ENCODE measurements at places on chromosomes 2 and 18.

- DNase-seq, result no peak
Observed at GRCh38 chr2:44939106-44940048, 2.1 kb upstream of the SIX3 start.

- no peak for DNase-seq
Observed at GRCh38 chr2:38438883-38439612, 62.0 kb upstream of the ATL2 start.

DNA sequence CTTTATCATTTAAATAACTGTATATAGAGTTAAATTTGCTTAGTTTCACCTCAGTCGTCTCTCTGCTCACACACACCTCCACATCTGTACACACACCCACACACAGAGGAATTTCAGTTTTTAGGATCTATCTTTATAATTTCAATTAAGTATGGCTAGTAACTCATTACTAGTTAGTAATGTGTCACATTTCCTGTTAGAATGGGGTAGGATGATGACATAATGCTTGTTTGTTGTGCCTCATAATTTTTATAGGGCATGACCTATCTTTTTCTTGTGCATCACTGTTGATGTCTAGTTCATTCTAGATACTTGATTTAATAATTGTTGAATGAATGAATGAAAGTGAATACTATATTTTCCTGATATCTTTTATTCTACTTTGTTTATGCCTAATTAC is 108.6 kb downstream of the AGPS start:
- no peak for DNase-seq

DNA sequence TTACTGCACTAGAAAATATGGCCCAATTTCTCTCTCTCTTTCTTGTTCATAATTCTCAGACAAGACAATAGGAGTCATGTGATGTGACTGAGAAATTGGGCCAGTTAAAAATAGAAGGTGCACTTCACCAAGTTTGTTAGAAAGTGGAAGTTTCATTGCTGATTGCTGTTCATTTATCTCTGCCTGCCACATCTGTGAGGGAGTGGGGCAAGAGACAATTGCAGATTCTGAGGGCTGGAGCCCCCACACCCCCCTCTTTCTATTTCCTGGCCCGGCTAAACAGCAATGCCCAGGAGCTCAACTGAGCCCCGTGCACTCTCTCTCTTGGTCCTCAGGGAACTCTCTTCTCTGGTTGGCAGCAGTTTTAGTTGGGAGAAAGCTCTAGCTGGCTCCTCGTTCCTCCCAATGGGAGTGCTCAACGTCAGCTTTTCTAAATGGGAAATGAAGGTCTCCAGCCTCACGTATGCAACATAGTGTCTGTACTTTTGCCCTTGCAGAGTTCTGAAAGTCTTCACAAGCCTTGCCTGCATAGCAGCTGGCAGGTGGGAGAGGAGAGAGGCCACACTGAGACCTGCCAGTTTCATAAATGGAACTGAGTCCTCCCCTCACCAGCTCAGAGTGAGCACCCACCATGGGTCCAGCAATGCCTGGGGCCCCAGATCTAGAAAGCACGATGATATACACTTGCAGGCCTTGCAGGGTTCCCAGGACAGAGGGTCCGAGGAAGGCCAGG is 115.7 kb downstream of the MYCN start:
- no peak for DNase-seq

GRCh38 chr2:24022975-24023575 is 13.2 kb downstream of the MFSD2B start:
- DNase-seq, result no peak

DNA sequence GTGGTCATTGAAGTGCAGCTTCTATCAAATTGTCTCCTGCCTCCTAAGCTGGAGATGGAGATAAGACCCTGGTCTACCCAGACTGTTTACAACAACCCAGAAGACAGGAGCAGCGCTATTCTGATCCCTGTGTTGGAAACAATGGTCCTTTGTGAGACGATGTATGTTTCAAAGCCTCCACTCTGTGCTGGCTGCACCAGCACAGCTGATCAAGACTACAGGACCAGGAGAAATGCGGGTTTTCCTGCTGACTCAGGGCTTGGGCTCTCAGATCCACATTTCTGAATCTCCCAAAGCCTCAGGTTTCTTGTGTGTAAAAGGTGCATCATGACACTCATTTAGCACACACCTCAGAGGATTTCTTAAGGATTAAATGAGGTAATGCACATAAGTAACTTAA is 92.0 kb downstream of the POU3F3 start:
- DNase-seq, result no peak

DNA sequence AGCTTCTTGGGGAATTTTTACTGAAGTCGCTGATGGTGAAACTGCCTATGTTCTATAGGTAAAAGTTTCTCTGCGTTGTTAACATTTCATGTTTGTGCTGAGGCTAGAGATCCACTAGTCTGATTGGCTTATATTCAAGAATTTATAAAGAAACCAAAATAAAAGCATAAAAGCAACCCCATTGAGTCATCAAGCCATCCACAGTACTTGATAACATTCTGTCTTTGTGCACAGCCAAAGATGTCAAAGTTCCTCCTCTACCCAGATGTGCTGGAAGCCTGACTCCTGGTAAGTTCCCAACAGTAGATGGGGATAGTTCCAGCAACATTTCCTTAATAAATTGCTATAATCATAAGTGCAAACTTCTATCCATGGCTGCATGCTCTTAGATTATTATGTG is 107.8 kb downstream of the TANC1 start:
- peak; percentile 64 for DNase-seq

DNA sequence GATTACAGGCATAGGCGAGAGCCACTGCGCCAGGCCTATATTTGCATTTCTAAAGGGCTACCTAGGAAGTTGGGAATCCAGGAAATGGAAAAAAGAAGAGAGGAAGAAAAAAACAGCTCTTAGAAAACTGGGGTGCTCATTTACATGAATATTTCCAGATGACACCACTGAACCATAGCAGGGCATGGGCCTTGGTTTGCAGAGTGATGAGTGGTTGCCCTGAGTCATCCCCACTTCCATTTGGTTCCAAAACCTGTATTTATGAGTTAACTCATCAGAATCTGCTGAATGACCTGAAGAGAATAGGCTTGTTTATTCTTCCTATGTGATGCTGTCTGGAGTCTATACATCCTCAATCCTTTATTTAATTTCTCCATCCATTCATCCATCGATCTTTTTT is 36.2 kb downstream of the EHD3 start:
- DNase-seq, result no peak
